Peyer's patch (tissue), 4 donors: ENCODE measurements at places on chromosomes 1 and 21. TPM values are rescaled to one million over a fixed set of nuclear protein-coding genes. Genes with fewer than 3 reads are reported as not detected.

DNA sequence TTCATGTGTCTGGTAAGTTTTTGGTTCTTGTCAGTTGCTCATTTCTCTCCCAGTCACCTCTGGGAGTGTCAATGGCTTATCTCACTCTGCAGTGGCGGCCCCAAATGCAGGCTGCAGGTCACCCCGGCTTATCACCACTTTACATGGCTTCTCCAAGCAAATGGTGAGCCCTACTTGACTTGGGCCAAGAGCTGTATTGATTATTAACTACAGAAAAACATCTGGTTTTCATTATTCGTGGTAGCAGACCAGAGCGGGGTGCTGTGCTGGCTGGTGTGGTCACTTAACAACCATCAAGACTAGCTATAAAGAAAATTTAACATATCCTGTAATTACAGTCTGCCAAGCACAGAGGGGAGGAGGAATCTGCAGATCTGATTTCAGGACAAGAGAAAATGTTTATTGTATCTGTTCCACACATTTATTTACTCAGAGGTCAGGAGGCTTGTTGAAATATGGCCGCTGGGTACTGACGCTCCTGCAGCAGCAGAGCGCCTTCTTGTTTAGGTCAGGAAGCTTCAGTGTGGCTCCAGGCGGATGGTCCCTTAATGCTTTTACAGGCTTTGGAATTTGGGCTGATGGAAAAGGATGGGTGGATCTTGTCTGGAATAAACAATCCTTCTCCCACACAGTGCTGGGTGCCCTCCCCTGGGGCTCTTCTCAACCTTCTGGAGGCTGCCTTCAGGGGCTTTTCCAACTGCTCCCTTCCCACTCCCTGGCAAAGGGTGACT, 87.8 kb downstream of the HLX start:
- no peak for DNase-seq

GRCh38 chr1:205812271-205812877, 624 bp downstream of the SLC41A1 start:
- peak; percentile 16 for DNase-seq

GRCh38 chr1:51512120-51512519, 6.9 kb downstream of the EPS15 start:
- no peak for DNase-seq

- no peak for DNase-seq
These were observed 1.5 kb upstream of the RGS1 start for GRCh38 chr1:192574073-192574472.

DNA sequence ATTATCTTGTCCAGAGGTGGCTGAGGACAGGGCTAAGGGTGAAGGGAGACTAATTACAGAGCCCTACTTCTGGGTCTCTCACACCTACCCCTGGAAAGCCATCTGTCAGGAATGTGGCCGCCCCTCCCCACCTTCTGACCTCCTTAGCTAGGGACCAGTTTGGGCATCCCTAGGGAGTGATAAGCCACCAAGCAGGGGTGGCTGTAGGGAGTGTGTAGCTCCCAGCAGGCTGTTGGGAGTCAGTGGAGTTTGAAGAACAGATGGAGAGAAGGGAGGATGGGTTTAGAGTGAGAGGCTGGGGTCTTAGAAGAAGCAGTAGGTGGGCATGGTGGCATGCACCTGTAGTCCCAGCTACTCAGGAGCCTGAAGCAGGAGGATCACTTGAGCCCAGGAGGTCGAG, 808 bp upstream of the SERINC2 start:
- DNase-seq: no peak

TSPEAR gene
- not detected for total RNA-seq

SLAMF9 gene
- total RNA-seq: not detected

GRCh38 chr1:114090738-114091505, 62.7 kb downstream of the SYT6 start:
- no peak for DNase-seq

DNA sequence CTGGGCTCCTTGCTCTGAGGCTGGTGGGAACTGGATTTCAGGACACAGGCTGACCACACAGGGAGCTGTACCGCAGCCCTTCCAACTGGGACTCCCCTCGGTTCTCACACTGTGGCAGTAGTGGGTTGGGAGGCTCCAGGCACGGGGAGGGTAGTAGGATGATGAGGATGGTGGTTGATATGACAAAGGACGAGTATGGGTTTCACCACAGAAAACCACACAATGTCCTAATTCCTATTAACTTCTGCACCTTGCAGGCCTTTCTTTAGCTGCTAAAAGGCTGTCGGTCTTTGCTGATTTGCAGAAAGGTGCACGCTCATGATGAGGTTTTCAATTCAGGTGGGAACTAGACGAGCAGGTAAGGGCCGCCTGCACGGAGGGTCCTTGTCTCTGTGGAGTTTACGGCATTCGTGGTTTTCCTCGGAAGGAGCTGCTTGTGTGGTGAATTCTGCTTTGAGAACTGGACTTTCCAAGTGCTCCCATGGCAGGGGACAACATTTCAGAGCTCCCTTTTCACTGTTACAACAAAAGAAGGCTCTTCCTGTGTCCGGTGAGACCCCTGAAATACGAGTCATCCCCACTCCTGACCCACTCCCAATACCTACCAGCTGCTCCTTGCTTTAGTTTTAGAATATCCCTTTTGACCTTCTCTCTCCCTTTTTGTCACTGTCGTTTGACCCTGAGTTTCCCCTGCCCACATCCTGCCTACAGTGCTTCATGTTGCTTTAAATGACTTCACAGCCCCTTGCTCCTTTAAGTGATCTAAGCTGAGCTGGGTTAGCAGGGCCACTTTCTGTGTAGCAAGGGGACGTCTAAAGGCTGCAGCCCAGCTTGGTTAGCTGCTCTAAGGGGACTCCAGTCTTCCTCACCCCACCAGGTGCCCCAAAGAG, 125.1 kb downstream of the MRPS6 start:
- peak; percentile 60 for DNase-seq

DNA sequence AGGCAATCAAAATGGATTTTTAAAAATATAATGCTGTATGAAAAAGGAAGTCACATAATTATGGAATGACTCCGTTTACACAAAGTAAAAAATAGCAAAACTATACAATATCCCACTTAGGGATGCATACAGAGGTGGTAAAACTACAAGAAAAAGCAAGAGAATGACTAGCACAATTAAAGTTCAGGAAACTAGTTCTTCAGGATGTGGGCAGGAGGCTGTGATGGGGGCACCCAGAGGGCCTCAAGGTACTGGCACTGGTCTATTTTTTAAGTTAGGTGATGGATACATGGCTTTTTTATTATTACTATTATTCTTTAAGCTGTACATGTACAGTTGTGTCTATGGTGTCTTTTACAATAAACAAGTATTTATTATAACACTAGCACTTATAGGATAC, 1.4 kb upstream of the ZC3H12A start:
- no peak for DNase-seq

GRCh38 chr1:9388335-9389180, 95.9 kb downstream of the SPSB1 start:
- no peak for DNase-seq

GRCh38 chr1:86205741-86206140, 49.2 kb upstream of the COL24A1 start:
- DNase-seq: no peak

GRCh38 chr1:61135291-61135690, 52.9 kb downstream of the NFIA start:
- DNase-seq: no peak

KIF26B gene
- 0.70 TPM for total RNA-seq

TSPAN2 gene
- 3.1 TPM for total RNA-seq

DNA sequence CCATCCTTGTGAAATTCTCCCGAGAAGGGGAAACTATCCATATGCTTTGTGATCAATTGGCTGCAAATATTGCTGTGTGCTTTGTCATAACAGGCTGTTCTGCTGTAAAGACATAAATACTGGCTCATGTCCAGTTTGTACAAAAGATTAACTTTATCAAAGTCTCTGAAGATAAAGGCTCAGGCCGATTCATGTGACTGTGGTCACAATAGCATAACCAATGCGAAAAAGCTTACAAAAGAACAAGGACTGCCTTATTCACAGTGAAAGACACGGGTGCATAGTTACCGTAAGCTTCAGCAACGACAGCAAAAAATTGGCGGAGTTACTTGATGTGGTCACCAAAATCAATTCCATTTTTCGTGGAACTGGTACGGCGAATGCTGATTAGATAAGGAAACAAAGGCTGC, 173.6 kb upstream of the CHRM3 start:
- no peak for DNase-seq

IQGAP3 gene
- total RNA-seq: 9.7 TPM

GRCh38 chr1:81114191-81114590, 686.5 kb upstream of the ADGRL2 start:
- DNase-seq: no peak

DNA sequence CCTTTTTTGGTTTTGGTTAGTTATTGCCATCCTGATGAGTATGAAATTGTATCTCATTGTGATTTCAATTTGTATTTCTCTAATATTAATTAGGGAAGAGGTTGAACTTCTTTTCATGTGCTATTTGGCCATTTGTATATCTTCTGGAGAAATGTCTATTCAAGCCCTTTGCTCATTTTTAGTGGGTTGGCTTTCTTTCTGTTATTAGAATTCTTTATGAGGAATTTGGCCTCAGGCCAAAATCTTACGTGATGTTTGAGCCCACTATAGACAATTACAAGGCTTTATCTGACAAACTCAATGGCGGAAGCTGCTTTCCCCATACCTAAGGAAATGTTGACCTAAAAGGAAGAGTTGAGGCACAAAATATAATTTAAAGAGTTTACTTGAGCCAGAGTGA, 32.9 kb downstream of the IVNS1ABP start:
- no peak for DNase-seq

- DNase-seq: no peak
These were observed 12.4 kb upstream of the ZNF691 start for GRCh38 chr1:42833981-42834380.

LDLRAD1 gene
- total RNA-seq: not detected

GRCh38 chr1:17059391-17060305, 5.8 kb upstream of the SDHB start:
- DNase-seq: peak; percentile 36

DNA sequence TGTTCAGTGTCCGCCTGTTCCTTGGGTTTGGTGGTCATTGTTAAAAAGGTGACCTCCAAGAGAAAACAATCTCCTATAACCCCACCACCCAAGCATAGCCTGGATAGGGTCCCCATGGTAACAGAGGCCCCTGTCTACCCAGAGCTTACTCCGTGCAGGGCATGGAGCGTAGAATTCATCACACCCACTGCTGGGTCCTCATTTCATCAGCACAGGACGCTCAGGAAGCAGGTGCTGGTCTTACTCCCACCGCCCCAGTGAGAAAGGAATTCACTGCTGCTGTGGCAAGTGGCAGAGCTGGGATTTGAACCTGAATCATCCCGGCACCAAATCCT, 37.0 kb downstream of the ARHGEF10L start:
- DNase-seq: no peak

DNA sequence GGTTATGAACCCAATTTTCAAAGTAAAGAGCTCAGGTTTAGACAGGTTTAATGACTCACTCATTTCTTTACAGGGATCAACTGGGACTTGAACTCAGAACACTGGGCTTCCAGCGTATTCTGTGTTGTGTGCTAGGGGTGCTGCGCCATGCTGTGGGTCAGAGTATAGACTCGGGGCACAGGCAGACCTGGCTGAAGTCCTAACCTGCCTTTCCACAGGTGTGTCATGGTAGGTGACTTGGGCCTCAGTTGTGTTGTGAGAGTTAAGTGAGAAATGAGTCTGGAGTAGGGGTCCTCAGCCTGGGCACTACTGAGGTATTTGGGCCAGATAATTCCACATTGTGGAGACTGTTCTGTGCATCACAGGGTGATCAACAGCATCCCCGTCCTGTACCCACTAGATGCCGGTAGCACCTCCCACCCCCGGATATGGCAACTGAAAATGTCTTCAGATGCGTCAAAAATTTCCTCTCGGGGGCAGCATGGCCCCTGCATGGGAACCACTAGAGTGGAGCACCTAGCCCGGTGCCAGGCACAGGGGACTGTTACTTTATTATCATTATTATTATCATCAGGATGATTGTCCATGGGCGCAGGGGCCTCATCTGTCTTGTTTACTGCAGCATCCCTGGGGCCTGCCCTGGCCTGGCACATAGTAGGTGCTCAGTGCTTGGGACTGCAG, 575.5 kb downstream of the PTPRU start:
- no peak for DNase-seq

- DNase-seq: no peak
These were observed 19.2 kb downstream of the SNRPE start for GRCh38 chr1:203880606-203881005.

INSRR gene
- not detected for total RNA-seq

- no peak for DNase-seq
These were observed 2.8 kb downstream of the DNTTIP2 start for GRCh38 chr1:93876244-93876643.

GRCh38 chr1:89754518-89754917, 66.3 kb upstream of the LRRC8D start:
- no peak for DNase-seq

DNA sequence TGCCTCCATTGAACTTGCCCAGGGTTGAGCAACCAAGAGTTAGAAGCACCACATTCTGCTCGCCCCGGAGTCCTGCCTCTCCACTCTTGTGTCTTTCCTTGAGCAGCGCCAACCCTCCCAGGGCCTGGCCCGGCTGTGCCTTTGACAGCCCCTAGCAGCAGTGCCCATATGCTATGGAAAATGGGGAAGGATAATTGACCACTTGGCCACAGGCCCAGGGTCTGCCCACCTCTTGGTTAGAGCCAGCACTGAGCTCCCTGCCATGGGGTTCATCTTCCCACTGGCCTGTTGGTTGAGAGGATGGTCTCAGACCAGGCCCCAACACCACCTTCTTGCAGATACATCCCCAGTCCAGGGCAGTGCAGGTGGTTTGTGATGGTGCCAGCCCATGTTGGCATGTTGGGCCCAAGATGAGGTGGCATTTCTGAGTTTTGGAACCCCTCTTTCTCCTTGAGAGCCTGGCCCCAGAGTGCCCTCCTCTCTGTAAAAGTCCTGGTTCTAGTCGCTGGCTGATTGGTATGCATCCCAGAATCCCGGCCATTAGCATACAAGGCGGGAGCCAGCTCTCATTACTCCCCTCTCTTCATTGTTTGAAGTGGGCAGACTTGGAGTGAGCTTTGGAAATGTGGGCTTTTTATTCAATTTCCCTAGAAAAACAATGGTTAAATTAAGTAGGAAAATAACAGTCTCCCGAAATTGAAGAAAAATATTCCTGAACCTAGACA, 7.6 kb downstream of the ARHGEF10L start:
- DNase-seq: no peak

DNA sequence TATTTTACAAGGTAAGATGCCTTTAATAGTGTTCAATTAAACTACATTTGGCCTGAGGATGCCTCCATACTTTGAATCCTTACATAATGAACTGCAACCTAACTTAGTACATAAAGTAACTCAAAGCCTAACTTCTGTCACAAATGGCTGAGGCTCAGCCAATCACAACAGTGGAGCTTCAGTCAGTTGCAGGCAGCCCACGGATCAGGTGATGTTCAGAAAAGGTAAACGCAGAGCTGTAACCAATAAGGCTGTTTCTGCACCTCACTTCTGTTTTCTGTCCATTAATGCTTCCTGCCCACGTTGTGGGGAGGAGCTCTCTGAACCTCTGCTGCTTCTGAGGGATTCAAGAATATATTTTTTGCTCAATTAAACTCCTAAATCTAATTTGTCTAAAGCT, 94.8 kb upstream of the KIAA0040 start:
- DNase-seq: no peak

DNASE2B gene
- total RNA-seq: not detected

- DNase-seq: no peak
These were observed 11.0 kb downstream of the IBA57 start for GRCh38 chr1:228176461-228177182.

GRCh38 chr1:76876655-76877395, 9.5 kb downstream of the ST6GALNAC5 start:
- DNase-seq: no peak
